ENCODE measurements at places on chromosomes 4 and X. TPM values are rescaled to one million over a fixed set of nuclear protein-coding genes. Genes with fewer than 3 reads are reported as not detected.

PAGE1 gene
- not detected for total RNA-seq

DNA sequence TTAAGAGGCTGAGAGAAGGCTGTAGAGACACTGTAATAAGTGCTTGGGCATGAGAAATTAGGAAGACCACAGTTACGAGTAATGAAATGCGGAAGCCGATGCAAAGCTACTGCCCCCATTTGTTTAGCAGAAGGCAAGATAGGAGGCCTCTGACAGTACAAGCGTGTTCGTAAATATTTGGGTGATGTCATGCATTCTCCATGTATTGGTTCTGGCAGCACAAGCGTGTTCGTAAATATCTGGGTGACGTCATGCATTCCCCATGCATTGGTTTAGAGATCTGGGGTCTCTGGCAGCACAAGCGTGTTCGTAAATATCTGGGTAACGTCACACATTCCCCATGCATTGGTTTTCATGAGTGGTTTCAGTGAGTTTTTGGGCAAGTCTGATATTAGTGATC lies 661.5 kb upstream of the FRG1 start:
- H3K27me3 ChIP-seq, result no peaks in the 10 kb centered on the region
- DNase-seq, result no peak
- H3K4me1 ChIP-seq, result no peaks in the 10 kb centered on the region
- H3K27ac ChIP-seq, result no peak overlapping the region
- no peak overlapping the region for H3K4me3 ChIP-seq

DNA sequence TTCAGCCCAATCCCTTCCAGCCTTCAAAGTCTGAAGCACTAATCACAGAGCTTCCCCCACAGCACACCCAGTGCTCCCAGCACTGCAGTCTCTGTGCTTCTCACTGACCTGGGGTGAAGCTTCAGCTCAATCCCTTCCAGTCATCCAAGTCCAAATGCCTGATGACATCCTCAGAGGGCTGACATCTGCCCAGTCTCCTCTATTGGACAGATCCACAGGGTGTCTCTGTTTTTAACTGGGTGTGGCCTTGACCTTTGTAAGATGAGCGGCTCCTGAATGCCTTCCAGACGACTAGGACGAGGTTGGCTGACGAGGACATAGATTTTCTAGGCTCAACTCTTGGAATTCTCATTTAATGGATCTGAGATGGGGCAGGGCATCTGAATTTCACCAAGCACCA lies 7.6 kb upstream of the SLC2A9 start:
- no peak overlapping the region for H3K27ac ChIP-seq
- H3K36me3 ChIP-seq, result no peaks in the 10 kb centered on the region
- no peak for DNase-seq
- H3K27me3 ChIP-seq, result no peaks in the 10 kb centered on the region

GRCh38 chrX:150184491-150184890 lies 178.6 kb upstream of the MAMLD1 start:
- DNase-seq, result no peak
- H3K27me3 ChIP-seq, result no peaks in the 10 kb centered on the region
- no peaks in the 10 kb centered on the region for H3K4me1 ChIP-seq
- no peak overlapping the region for H3K27ac ChIP-seq

DNA sequence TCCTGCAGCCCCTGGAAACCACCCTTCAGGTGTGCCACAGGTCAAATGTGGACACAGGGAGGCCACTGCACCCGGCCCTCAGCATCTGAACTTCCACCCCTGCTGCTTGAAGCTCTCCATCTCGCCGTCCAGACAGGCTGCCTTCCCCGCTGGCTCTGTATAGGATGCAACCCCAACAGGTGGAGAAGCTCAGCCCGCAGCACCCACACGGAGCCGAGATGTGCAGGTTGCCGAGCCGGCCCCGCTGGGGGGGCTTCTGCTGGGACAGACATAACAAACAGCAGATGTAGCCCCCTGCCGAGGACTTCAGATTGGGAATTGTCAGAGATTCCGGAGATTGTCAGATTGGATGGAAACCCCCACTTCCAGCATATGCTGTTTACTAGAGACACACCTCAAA lies 20.5 kb downstream of the TMEM187 start:
- H3K4me3 ChIP-seq, result no peak overlapping the region
- no peak for DNase-seq
- no peaks in the 10 kb centered on the region for H3K36me3 ChIP-seq
- H3K4me1 ChIP-seq, result no peaks in the 10 kb centered on the region
- no peaks in the 10 kb centered on the region for H3K27me3 ChIP-seq

- no peak overlapping the region for H3K4me3 ChIP-seq
- H3K27ac ChIP-seq, result no peak overlapping the region
- H3K4me1 ChIP-seq, result no peaks in the 10 kb centered on the region
These were observed 31.5 kb upstream of the LNX1 start for GRCh38 chr4:53622739-53623151.

GRCh38 chr4:3475041-3475712 lies 12.1 kb downstream of the DOK7 start:
- no peak for DNase-seq
- H3K4me1 ChIP-seq, result no peaks in the 10 kb centered on the region
- no peak overlapping the region for H3K27ac ChIP-seq
- H3K4me3 ChIP-seq, result no peak overlapping the region
- no peaks in the 10 kb centered on the region for H3K27me3 ChIP-seq

- H3K27me3 ChIP-seq, result no peaks in the 10 kb centered on the region
- H3K4me3 ChIP-seq, result no peak overlapping the region
- H3K36me3 ChIP-seq, result no peaks in the 10 kb centered on the region
- peaks cover 5% of the 10 kb centered on the region for H3K4me1 ChIP-seq
- DNase-seq, result no peak
These were observed 25.9 kb upstream of the CLDN24 start for GRCh38 chr4:183348136-183348535.
